NCI-H446 (cell line): ENCODE measurements at places on chromosomes 16 and 17.
A peak's percentile ranks its signal among the peaks of the same experiment; 100 is the strongest.

DNA sequence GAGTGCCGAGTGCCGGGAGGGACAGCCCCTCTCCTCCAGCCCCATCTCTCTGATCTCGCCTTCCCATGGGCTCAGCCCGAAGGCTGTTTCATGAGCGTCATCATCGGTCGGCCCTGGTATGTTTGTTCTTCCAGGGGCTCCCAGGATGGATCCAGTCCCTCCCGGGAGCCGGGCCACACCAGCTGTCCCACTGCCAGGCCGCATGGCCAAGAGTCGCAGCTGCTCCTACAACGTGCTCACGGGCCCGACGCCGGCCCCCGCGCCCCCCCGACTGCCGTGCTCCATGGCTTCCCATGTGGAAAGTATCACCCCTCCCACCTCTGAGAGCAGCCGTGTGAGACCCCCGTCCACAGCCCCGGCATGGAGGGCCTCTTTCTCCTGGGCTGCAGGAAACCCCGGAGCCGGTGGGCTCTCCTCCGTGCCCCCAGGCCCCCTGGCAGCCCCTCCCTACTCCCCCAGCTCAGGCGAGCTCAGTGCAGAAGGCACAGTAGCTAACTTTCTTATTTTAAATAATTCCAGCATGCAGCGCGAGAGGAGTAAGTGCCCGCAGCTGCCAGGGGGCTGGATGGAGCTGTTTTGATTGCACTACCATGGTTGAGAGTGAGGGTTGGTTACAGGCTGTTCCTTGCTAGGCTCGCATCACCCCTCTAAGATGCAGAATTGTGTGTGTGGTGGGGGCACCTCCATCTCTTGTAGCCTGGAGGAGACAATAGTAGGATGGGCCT lies 26.6 kb upstream of the GSE1 start:
- DNase-seq = peak; percentile 80

GRCh38 chr17:36503456-36504155 lies 17.1 kb downstream of the ZNHIT3 start:
- DNase-seq = no peak

DNA sequence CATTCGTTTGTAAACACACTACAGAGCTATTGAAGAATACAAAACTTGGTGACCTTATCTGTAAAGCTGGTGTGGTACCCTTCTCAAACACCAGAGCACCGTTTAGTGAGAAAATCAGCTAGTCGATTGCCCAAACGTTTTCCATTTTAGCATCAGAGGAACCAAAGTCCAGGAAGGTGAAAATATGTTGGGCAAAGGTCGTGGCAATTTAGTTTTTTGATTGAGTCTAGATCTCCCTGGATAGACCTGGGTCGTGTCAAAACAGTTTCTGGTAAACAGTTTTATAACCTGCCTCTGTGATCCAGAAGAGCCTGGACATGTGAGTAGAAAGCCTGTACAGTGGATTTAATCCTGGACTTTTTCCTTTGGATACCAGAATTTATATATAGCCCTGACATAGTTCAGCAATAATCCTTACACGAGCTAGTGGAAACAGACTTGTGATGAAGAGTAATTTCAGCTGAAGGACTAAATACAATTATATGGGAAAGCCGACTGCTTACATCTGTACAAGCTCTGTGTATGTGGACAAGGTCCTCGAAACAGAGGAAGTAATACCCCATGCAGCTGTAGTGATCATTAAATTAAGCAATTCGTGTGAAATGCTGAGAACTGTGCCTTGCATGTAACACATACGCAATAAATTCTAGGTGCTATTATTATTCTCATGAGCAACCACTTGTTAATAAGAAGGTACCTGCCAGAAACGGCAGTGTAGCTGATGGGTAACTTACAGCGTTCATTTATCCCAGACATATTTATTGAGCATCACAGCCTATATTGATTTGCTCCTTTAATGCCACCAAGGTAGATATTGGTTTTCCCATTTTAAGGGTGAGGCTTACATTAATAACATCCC lies 72.5 kb downstream of the MAP2K6 start:
- DNase-seq = no peak

DNA sequence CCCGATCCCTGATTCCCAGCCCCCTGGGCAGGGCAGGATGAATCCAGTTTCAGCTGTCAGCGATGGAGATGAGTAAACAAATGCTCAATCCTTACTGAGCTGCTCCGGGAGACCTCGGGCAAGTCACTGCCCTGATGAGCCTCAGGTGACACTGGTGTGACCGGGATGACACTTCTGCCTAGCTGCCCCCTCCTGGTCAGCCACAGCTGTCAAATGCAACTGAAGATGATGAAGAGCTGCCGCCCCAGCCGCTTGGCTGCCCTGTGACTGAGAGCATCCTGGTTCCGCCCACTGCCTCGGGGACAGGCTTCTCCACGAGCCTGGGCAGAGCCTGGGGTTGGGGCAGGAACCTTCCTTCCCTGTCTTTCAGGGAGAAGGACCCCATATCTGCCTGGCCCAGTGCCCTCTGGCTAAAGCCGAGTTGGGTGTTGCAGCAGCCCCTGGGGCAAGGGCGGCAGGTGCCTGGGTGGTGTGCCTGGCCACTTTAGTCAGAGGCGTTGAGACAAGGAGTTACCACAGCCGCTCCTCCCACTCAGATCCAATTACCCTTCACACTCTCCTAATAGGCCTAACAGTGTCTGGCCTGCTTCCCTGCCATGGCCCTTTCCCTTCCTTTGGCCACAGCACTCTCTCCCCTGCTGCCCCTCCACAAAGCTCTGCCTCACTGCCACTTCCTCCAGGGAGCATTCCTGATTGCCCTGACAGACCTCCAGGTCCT lies 5.5 kb downstream of the CCL17 start:
- DNase-seq = no peak

GRCh38 chr16:81706327-81707295 lies 72.5 kb upstream of the PLCG2 start:
- no peak for DNase-seq

- DNase-seq = no peak
Measured at GRCh38 chr17:15303268-15303667, 38.1 kb downstream of the TEKT3 start.

DNA sequence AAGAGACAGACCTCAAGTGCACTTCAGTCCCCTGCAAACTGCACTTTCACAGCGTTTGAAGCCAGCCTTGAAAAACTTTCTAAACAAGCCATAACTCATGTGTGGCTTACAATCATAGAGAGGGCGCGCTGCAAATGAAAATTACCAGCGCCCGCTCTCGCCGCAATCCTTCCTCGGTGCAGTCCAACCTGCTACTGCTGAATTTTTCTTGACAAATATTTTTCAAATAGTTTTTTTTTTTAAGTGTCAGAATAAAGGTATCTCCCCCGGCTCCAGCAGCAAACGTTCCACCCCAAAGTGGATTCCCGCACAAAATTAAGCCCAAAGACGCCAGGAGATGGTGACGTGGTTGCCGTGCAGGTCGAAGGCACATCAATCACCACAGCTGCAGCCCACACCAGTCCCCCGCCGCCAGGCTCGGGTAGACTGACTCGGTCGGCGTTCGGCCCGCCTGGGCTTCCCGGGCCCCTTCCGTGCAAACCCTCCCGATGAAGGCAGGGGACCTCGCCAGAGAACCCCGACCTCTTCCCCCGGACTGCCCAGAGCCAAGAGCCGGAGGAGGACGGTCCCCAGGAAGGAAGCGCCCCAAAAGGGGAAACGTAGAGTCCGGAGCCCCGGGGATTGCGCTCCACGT lies 630 bp downstream of the GRB2 start:
- peak; percentile 59 for DNase-seq

DNA sequence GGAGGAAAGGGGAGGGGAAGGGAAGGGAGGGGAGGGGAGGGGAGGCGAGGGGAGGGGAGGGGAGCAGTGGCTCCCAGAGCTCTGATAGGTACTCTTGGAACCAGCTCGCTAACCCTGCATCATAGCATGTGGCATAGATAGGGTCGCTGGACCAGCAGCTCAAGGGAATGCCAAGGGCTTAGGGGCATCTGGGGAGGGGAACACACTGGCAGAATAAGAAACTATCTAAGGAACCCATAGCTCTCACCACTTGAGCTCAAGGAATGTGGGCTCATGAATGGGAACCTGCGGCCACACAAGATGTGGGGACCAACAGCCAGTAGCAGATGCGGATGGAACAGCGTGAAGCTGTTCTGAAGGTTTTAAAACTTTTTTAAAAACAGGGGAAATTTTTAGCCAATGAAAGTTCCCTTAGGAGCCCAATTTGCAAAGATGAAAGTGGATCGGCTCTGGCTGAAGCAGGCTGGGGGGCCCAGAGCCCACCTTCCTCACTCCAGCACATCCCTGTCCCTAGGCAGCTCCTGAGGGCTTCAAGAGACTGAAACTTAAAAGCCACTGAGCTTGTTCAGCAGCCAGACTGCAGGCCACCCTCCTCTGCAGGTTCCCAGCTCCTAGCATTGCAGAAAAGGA lies 46.9 kb downstream of the PIMREG start:
- no peak for DNase-seq

GRCh38 chr17:7137171-7137943 lies 22.7 kb upstream of the ASGR2 start:
- no peak for DNase-seq

DNA sequence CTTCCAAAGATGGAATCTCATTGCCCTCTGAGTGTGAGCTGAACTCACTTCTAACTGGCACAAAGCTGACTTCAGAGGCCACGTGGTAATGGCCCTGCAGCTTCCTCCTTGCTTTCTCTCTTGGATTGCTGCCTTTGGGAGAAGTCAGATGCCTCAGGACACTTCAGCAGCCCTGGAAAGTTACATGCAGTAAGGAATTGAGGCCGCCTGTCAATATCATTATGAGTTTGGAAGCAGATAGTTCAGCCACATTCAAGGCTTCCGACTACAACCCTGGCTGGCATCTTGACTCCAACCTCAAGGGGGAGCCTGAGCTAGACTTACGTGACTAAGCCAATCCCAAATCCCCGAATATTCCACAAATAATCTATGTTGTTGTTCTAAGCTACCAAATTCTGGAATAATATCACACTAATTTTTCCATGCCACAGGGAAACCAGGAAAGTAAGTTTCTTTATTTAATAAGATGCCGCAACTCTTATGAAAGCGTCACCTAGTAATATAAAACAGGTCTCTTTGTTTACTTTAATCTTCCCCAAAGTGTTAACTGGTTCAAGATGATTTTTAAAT lies 13.6 kb downstream of the CEP20 start:
- DNase-seq = no peak

GRCh38 chr17:57556977-57557376 lies 188.1 kb downstream of the CCDC182 start:
- DNase-seq = no peak

DNA sequence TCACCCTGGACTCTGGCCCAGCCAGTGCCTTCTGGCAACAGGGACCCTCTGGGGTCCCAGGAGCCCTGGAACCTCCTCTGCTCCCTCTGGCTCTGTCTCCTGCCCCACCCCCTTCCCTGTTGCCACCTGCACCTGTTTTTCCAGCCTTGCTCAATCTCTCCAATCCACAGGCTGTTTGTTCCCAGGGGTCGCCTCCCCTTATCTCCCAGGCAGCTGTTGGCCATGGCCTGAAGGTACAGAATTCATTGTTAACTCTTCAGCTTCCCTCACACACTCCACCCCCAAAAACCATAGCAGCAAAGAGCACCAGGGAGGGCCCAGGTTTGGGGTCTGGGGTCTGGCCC lies 39.3 kb upstream of the TOB1 start:
- DNase-seq = no peak

- no peak for DNase-seq
Measured at GRCh38 chr16:23362460-23363317, 60.6 kb downstream of the SCNN1B start.

DNA sequence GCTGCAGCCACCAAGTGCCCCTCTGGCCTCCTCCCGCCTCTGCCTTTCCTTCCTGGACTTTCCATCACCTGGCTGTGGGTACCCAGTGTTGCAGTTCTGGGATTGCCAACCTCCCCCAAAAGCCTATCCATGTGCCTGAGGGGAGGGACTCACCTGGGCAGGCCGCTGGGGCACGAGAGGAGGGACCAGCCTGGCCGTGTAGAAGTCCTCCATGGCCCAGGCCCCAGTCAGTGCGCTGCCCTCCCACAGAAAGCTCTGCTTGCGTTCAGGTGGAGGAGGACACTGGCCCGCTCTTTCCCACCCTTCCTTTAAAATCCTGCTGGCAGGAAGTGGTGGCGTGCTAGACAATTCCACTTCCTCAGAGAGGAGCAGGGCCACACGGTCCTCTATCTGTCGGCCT lies 14.2 kb downstream of the SLX4 start:
- no peak for DNase-seq

DNA sequence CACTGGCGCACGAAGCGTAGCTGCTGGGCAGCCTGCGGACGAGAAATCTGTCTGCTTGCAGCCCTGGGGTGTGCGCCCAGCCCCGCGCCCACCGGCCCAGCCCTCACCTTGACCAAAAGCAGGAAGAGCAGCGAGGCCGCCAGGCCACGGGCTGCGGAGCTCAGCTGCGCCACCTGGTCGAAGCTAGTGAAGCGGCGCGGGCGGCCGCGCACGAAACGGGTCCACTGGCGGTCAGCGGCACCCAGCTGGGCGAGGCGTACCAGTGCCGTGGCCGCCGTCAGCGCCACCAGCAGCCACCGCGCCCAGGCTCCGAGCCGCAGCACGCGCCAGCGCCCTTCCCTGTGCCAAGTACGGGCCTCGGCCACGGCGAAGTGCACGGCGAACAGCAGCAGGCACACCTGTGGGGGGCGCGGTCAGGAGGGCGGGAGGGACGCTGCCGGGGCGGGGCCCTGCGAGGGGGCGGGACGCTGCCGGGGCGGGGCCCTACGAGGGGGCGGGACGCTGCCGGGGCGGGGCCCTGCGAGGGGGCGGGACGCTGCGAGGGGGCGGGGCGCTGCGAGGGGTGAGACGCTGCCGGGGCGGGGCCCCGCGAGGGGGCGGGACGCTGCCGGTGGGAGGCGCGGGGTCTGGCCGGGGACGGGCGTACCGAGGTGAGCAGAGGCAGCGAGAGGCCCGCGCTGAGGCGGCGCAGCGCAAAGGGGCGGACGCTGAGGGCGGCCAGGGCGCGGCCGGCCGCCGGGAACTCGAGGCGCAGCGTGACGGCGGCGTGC lies 43.2 kb downstream of the TSC2 start:
- DNase-seq = no peak

GRCh38 chr16:68354816-68355215 lies 44.0 kb downstream of the PRMT7 start:
- DNase-seq = no peak

DNA sequence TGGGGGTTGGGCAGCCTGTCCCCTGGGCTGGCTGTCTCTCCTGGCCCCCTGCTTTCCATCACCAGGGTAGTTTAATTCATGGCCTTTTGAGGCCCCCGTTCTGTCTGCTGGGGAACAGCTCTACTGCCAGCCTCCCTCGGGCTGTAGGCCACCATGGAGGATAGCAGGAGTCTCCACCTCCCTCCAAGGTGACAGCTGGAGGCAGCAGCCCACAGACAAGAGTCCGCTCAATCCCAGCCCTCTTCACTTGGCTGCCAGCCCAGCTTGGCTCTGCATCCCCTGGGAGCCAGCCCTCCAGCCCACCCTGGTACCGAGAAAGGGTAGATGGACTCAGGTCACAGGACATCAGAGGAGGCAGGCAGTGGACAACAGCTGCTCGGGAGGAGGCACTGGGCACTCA lies 194.6 kb upstream of the SDK2 start:
- DNase-seq = peak; percentile 81
